Renal cortical epithelial cell (primary cell): ENCODE measurements at places on chromosomes 7 and 10. TPM values are rescaled to one million over a fixed set of nuclear protein-coding genes. Genes with fewer than 3 reads are reported as not detected.

ZNF488 gene
- total RNA-seq: 0.17 and 0.25 TPM in 2 replicates

MYOZ1 gene
- total RNA-seq: 0.87 and 1.0 TPM in 2 replicates

SVIL gene
- 61.0 and 202 TPM in 2 replicates for total RNA-seq

ACSL5 gene
- 5.8 and 11.8 TPM in 2 replicates for total RNA-seq

ADIRF gene
- total RNA-seq: 49.3 TPM in 1 of 2 replicates, not detected in the other

HGF gene
- 0.15 and 0.17 TPM in 2 replicates for total RNA-seq

ZNF365 gene
- total RNA-seq: 6.7 and 8.2 TPM in 2 replicates

SPDYE2B gene
- not detected in 2 replicates for total RNA-seq

MRC1 gene
- 0.10 and 0.17 TPM in 2 replicates for total RNA-seq

AGK gene
- 25.5 and 31.9 TPM in 2 replicates for total RNA-seq

DOCK4 gene
- total RNA-seq: 24.5 and 50.4 TPM in 2 replicates

WEE2 gene
- total RNA-seq: under 0.01 TPM in 1 of 2 replicates, not detected in the other

TBRG4 gene
- total RNA-seq: 52.5 and 102 TPM in 2 replicates

AKR1C3 gene
- 69.8 and 71.9 TPM in 2 replicates for total RNA-seq

TDRD1 gene
- 0.69 and 8.1 TPM in 2 replicates for total RNA-seq

TRIM50 gene
- 0.05 TPM in 1 of 2 replicates, not detected in the other for total RNA-seq

ANKRD22 gene
- 0.05 and 1.0 TPM in 2 replicates for total RNA-seq

KCNMA1 gene
- 12.9 and 17.7 TPM in 2 replicates for total RNA-seq

IGFBP1 gene
- 0.15 and 0.17 TPM in 2 replicates for total RNA-seq

CRYGN gene
- total RNA-seq: not detected in 2 replicates

RADIL gene
- total RNA-seq: not detected in 2 replicates

EBF3 gene
- total RNA-seq: under 0.01 and 0.05 TPM in 2 replicates

ACSM6 gene
- 0.10 TPM in 1 of 2 replicates, not detected in the other for total RNA-seq

CRTAC1 gene
- total RNA-seq: 0.17 and 23.9 TPM in 2 replicates

PMPCB gene
- total RNA-seq: 86.4 and 91.5 TPM in 2 replicates

ABCB8 gene
- 31.0 and 43.4 TPM in 2 replicates for total RNA-seq

ZNF655 gene
- 69.5 and 91.5 TPM in 2 replicates for total RNA-seq

PAPOLB gene
- not detected in 2 replicates for total RNA-seq

PSD gene
- total RNA-seq: 0.17 and 3.5 TPM in 2 replicates

SPDYE9 gene
- total RNA-seq: not detected in 2 replicates

HOXA6 gene
- total RNA-seq: 2.8 and 22.0 TPM in 2 replicates

SPAM1 gene
- total RNA-seq: not detected in 2 replicates

HPS6 gene
- 44.8 and 86.7 TPM in 2 replicates for total RNA-seq

EBLN1 gene
- total RNA-seq: not detected in 2 replicates

NUTM2B gene
- 0.85 TPM in 1 of 2 replicates, not detected in the other for total RNA-seq

NXPH1 gene
- not detected in 2 replicates for total RNA-seq

NEUROD6 gene
- total RNA-seq: not detected in 2 replicates
